ENCODE measurements at places on chromosomes 1 and 21. TPM values are rescaled to one million over a fixed set of nuclear protein-coding genes. Genes with fewer than 3 reads are reported as not detected.

LIN28A gene
- not detected for total RNA-seq

LRRC8D gene
- total RNA-seq, result 6.3 TPM

CDKN2C gene
- total RNA-seq, result 5.9 TPM

GRCh38 chr1:37570528-37571334 is 14.0 kb downstream of the DNALI1 start:
- no peak for DNase-seq
- H3K4me1 ChIP-seq, result no peaks in the 10 kb centered on the region
- H3K4me3 ChIP-seq, result no peak overlapping the region

GRCh38 chr1:218383051-218383450 is 37.9 kb downstream of the TGFB2 start:
- peaks cover 10% of the 10 kb centered on the region for H3K4me1 ChIP-seq
- H3K27me3 ChIP-seq, result no peaks in the 10 kb centered on the region
- no peaks in the 10 kb centered on the region for H3K36me3 ChIP-seq
- no peak overlapping the region for H3K27ac ChIP-seq
- H3K4me3 ChIP-seq, result no peak overlapping the region

DNA sequence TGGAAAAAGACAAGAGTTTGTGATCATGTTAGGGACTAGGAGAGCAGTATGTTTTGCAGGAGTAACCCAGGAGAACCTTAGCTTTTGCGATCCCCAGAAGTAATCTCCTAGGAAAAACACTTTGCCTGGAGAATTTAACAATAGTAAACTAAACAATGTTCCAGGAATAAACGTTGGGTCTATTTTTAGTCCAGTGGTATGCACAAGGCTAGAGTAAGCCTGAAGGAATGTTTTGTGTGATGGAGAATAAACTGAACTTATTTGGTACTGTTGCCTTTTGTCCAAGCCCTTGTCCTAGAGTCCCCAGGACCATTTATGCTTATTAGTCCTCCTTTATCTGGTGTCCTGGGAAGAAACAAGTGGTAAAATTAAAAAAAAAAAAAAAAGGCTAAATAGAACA is 28.7 kb upstream of the RGS5 start:
- H3K27ac ChIP-seq, result no peak overlapping the region
- H3K36me3 ChIP-seq, result no peaks in the 10 kb centered on the region
- DNase-seq, result no peak
- H3K4me1 ChIP-seq, result no peaks in the 10 kb centered on the region
- no peak overlapping the region for H3K4me3 ChIP-seq

GRCh38 chr1:12048372-12048771 is 14.7 kb upstream of the TNFRSF8 start:
- H3K27ac ChIP-seq, result no peak overlapping the region
- H3K36me3 ChIP-seq, result no peaks in the 10 kb centered on the region
- no peak overlapping the region for H3K4me3 ChIP-seq
- peaks cover 8% of the 10 kb centered on the region for H3K4me1 ChIP-seq
- no peak for DNase-seq
- no peaks in the 10 kb centered on the region for H3K27me3 ChIP-seq

DNA sequence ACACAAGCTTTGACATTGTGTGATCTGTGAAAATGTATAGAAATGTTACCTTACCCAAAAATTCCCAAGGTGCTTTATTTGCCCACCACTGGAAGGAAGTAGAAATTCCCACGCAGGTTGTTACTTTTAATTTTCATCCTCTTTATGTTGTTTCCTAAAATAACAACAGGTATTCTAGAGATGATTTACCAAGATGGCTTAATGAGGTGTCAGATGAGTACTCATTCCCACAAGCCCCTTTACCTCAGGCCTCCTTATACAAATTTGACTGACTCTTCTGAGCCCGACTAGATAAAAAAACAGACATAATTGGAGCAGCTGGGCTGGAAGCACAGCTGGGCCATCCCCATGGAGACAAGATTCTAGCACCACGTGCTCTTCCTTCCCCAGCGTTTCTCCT is 114.6 kb downstream of the LIPI start:
- H3K27ac ChIP-seq, result no peak overlapping the region
- no peaks in the 10 kb centered on the region for H3K36me3 ChIP-seq
- H3K27me3 ChIP-seq, result no peaks in the 10 kb centered on the region
- H3K4me3 ChIP-seq, result no peak overlapping the region
- DNase-seq, result no peak

DNA sequence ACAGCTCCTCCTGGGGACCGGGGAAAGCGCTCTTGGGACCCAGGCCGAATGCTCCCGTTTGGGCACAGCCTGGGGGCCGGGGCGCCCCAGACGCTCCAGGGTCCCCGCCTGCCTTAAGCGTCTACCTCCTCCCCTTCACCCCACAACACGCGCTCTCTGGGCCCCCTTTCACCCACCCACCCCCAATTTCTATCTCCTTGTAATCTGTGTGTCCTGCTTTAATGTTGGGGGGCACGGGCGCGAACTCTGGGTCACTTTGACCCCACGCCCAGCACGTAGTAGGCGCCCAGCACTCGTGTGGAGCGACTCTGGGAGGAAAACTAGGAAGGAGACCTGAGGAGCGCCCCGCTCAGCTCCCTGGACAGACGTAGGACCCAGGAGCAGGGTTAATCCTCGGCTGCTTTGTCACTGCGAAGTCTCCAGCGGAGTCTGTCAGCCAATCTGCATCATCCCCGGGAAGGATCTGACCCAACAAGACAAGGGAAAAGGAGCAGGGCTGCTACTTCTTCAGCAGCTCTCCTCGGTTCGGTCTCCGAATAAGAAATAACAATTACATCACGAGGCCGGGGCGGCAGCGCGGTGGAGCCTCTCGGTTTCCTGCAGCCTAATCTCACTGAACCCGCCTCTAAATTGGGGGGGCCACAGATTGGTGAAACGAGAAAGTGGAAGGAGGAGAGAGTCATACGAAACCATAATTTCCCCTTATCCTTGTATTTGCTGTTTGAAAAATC is 757 bp upstream of the NRIP1 start:
- no peaks in the 10 kb centered on the region for H3K27me3 ChIP-seq
- peaks cover 28% of the 10 kb centered on the region for H3K4me1 ChIP-seq
- no peaks in the 10 kb centered on the region for H3K36me3 ChIP-seq
- H3K27ac ChIP-seq, result peak overlapping the region; percentile 97

DNA sequence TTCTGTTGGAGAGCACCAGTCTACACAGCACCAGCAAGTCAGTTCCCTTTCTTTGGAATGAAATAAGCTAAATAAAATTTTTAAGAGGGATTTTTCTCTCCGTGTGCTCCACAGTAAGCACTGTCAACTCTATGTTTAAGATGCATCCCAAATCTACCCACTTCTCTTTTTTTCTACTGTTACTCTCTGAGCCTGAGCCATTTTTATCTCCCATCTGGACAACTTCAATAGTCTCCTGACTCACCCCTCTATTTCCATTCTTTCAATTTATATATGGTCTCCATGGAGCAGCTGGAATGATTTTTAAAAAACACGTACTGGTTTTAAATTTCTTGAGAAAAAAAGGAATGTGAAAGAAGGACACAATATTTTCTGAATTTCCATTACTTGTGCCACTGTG is 24.7 kb upstream of the CCT8 start:
- no peak overlapping the region for H3K27ac ChIP-seq
- H3K4me3 ChIP-seq, result no peak overlapping the region
- H3K36me3 ChIP-seq, result no peaks in the 10 kb centered on the region
- no peaks in the 10 kb centered on the region for H3K4me1 ChIP-seq
- no peaks in the 10 kb centered on the region for H3K27me3 ChIP-seq

GRCh38 chr1:24424990-24425389 is 9.4 kb downstream of the NIPAL3 start:
- H3K27ac ChIP-seq, result no peak overlapping the region
- H3K36me3 ChIP-seq, result no peaks in the 10 kb centered on the region
- DNase-seq, result no peak
- H3K4me1 ChIP-seq, result no peaks in the 10 kb centered on the region

GRCh38 chr1:54215523-54215922 is 15.6 kb downstream of the MRPL37 start:
- H3K36me3 ChIP-seq, result peaks cover 84% of the 10 kb centered on the region
- no peaks in the 10 kb centered on the region for H3K27me3 ChIP-seq

GRCh38 chr1:199898654-199899053 is 128.9 kb upstream of the NR5A2 start:
- no peaks in the 10 kb centered on the region for H3K36me3 ChIP-seq
- H3K27me3 ChIP-seq, result no peaks in the 10 kb centered on the region
- DNase-seq, result no peak
- no peak overlapping the region for H3K4me3 ChIP-seq
- H3K4me1 ChIP-seq, result no peaks in the 10 kb centered on the region
- no peak overlapping the region for H3K27ac ChIP-seq

All from upper lobe of left lung (tissue), 6 donors.